ENCODE measurements at places on chromosomes 2 and 18.

GRCh38 chr2:176454893-176455815 is 185.9 kb downstream of the MTX2 start:
- no peak for DNase-seq

- no peak for DNase-seq
Measured at GRCh38 chr2:38460313-38460712, 83.2 kb upstream of the ATL2 start.

DNA sequence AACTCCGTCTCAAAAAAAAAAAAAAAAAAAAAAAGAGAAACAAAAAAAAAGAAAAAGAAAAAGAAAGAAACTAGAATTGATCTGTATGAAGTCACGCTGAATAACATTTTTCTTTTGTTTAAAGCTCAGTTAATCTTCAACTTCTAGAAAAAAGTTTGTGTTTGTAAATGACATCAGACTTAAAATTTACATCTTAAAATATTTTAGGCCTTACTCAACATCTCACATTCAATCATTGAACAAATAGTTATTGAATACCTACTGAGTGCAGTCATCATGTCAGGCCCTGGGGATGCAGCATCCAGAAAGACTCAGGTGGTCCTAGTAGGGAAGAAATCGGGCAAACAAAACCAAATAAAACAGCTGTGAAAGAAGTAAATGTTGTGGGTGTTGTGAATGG is 292.3 kb upstream of the FANCL start:
- no peak for DNase-seq

GRCh38 chr2:96501886-96502810 is 3.0 kb downstream of the NEURL3 start:
- no peak for DNase-seq

GRCh38 chr18:79787865-79788733 is 9.6 kb upstream of the KCNG2 start:
- DNase-seq, result no peak

DNA sequence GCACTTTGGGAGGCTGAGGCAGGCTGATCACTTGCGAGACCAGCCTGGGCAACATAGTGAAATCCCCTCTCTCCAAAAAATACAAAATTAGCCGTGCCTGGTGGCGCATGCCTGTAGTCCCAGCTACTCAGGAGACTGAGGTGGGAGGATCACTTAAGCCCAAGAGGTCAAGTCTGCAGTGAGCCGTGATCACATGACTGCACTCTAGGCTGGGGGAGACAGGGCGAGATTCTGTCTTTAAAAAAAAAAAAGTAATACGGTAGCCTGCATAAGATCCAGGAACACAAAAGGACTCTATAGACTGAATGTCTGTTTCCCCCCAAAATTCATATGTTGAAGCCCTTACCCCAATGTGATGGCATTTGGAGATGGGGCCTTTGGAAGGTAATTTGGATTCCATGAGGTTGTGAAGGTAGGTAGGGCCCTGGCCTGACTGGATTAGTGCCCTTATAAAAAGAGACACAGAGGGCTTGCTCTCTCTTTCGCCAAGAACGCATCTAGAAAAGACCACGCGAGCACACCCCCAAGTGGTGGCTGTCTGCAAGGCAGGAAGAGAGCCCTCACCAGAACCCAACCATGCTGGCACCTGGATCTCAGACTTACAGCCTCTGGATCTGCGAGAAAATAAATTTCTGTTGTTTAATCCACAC is 17.0 kb downstream of the MBOAT2 start:
- no peak for DNase-seq

GRCh38 chr2:100286318-100286717 is 36.0 kb downstream of the LONRF2 start:
- DNase-seq, result no peak

DNA sequence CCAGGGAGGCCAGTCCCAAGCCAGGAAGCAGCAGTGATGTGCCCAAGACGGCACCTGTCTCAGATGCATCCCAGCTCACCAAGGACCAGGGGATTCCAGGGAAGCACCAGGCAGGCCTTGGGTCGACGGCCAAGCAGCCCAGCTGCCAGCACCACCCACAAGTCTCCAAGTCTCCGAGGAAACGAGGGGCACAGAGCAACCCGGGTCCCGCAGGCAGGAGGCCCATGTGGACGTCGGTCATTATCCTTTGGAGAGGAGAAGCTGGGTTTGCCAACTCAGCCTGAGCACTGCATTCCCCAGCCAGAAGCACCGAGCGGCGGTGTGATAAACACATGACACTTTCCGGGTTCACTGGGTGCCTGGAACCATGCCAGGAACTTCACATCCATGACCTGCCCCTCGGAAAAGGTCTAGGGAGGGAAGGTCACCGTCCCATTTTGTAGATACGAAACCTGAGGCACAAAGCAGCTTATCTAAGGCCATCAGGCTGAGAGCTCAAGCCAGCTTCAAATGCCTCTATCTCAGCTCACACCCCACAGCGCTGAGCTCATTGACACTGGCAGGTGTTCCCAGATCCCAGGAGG is 104.5 kb downstream of the ZNF516 start:
- DNase-seq, result no peak

DNA sequence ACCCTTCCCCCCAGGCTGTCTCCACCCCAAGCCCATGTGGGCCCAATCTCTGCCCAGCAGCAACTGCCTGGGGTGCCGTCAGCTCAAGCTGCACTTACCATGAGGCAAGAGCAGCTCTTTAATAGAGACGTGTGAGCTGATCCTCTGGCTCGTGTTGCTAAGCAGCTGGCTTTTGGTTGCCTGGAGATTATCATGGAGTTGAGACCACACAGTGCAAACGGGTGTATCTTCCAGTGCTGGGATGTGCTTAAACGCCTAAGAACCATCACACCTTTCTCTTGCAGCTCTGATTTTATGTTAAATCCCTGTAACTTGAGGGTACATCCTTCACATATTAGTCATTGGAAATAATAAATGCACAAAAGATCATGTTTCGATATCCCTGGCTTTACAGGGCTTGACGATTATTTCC is 271.1 kb downstream of the PRKCE start:
- DNase-seq, result no peak

- no peak for DNase-seq
Measured at GRCh38 chr2:237254911-237255578, 158.9 kb downstream of the COL6A3 start.

GRCh38 chr2:235520787-235521186 is 26.9 kb downstream of the AGAP1 start:
- no peak for DNase-seq

- no peak for DNase-seq
Measured at GRCh38 chr2:180905002-180905401, 75.4 kb upstream of the UBE2E3 start.

GRCh38 chr2:56185101-56185581 is 1.4 kb downstream of the CCDC85A start:
- no peak for DNase-seq

DNA sequence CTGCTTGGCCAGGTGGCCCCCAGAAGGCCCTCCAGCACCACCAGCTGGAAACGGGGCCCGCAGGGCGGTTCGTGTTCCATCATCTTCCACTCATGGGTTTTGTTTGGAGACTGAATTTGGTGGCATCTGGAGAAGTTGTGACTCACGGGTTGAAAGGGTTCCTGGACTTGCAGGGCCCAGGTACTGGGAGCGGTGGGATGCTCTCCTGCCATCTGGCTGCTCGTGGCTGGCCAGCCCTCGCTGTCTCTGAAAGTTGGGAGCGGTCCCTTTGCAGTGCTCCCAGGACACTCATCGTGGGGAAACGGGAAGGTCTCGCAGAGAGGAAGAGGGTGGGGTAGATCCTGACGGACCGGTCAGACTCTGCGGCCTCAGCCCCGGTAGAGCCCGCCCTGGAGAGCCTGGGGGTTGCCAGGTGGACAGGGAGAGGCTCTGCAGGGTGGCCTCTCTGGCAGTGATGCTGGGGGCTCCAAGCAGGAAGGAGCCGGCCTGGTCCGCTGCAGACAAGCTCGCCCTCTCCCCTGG is 47.5 kb downstream of the TWIST2 start:
- no peak for DNase-seq

GRCh38 chr2:207067473-207067872 is 98.3 kb downstream of the KLF7 start:
- no peak for DNase-seq

DNA sequence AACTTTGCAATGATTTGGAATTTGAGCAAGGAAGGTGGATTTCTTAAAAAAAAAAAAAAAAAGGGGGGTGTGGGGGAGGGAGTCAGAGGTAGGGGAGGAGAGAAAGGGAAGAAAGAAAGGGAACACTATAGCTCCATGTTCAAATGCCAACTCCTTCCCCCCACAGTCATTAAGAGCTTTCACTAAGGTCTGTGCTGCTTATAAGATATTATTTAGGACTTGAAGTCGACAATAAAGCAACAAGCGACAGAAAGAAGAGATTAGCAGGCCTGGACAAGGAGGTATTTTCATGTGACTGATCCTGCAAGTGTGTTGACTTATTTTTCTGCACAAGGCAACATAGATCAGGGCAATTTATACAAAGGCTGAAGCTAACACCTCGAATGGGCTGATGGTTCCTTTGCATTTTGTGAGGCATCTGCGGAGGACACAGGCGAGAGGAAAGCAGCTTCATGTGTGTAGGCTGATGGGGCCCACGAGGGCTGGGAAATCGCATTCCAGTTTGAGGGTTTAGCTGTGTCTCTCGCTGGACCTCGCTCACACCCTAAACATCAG is 382.0 kb downstream of the SOX11 start:
- no peak for DNase-seq

GRCh38 chr2:152251211-152251610 is 75.6 kb upstream of the STAM2 start:
- DNase-seq, result no peak

- no peak for DNase-seq
Measured at GRCh38 chr2:152046940-152047339, 51.9 kb downstream of the CACNB4 start.

DNA sequence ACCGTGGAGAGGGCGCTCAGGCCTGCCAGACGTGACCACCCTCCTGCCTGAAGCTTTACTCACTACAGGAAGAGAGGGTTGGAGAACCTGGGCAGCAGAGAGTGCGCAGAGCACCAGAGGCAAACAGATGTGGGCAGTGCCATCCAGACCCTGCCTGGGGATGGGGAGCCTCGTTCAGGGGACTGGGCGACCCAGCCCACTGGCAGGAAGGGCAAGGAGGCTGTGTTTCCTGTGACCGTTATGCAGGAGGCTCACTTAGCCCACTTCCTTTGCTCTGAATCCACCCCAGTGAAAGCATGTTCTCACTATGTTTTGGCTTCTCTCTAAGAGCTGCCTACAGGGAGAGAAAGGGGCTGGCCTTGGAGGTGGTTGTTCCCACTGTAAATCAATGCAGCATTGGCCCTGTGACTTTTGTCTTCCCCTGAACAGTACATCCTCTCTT is 23.0 kb upstream of the ACKR3 start:
- DNase-seq, result no peak

GRCh38 chr2:221817052-221817451 is 244.9 kb upstream of the EPHA4 start:
- DNase-seq, result no peak

DNA sequence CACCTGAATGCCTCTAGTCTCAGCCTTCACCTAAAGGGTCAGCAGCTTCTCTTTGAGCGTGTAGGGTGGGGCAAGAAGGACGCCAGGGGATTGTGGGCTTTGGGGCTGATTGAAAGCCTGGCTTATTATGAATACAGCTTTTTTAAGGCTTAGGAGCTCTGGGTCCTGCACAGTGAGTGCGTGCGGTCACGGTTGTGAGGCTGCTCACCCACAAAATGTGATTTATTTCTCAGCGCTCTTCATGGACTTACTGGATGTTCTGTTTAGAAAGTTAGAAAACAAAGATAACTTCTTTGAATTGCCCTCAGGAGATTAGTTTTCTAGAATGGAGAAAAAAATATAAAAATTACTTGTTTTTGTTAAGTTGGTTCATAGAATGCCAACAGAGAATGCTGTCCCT is 37.5 kb downstream of the HK2 start:
- no peak for DNase-seq

GRCh38 chr2:37671816-37672103 is 318 bp upstream of the CDC42EP3 start:
- no peak for DNase-seq

GRCh38 chr2:188046437-188046836 is 245.2 kb upstream of the GULP1 start:
- no peak for DNase-seq

DNA sequence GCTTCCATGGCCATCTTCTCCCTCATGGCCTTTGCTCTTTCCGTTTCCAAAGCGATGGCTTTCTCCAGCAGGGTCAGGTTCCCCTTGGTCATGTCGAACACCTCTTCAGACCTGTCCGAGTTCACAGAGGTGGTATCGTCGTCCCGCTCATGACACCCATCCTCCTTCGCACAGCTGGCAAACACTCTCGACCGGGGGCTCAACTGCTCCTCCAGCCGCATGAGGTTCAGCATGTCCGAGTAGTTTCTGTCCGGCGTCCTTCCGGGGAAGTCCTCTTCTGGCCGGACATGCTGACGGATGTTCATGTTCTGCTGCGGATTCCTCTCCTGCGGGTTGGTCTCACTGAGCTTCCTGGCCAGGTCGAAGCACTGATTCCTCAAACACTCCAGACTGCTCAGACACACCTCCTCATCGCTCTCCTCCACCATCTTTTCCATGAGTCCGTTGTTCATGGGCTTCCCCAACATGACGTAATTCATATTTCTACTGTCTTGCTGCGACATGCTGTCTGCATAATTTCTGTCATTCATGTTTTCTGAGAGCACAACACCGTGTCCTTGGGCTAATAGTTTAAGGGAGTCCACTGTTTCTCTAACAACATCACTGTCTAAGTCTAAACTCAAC is 178.2 kb upstream of the PXDN start:
- no peak for DNase-seq

DNA sequence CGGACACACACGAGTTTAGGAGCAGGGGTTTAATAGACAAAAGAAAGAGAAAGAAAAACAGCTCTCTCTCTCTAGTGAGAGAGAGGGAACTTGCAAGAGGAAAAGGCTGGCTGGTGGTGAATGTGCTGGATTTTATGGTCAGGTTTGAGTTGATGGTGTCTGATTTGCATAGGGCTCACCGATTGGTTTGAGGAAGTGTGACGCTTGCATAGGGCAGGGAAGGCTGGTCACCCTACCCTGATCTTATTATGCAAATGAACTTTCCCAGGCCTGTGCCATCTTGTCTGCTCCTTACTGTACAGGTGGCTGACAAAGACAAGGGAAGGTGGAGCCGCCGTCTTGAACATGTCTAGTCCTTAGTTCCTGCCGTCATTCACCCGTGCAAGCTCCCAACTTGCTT is 408.9 kb downstream of the RIT2 start:
- no peak for DNase-seq

GRCh38 chr2:8643250-8643995 is 38.4 kb upstream of the ID2 start:
- DNase-seq, result no peak

DNA sequence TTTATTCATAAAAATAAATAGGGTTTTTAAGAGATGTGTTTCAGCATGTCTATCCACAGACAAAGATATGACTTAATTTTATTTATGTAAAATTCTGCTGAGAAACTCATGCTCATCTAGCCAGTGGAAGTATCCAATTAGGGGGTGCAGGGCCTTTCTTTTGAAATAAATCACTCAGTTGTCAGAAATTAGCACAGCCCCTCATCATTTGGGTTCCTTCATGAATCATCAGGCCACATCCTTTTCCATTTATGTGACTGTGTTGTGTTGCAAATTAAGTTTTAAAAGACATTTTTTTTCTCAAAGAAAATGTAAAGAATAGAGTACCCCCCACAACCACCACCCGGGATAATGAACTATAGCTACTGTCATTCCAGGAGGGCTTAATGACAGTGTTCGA is 185.8 kb downstream of the NRP2 start:
- no peak for DNase-seq

GRCh38 chr2:62724886-62725711 is 19.6 kb downstream of the EHBP1 start:
- DNase-seq, result no peak

All from GF-D8 (cell line).